ENCODE measurements at places on chromosomes 4 and X.

DNA sequence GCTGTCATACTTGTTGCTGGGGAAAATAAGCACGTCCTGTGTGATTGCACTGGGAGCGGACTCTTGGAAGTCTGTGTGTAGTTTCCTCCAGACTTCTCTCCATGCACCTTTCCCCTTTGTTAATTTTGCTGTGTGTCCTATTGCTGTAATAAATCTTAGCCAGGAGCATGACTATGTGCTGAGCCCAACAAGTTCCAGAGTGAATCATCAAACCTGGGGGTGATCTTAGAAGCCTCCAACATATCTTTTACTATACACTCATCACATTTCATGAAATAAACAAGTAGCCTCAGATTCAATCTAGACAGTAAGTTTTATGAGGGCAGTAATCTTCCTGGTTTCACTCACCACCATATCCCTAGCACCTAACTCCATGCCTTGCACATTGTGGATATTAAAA is 43.3 kb upstream of the FGF13 start:
- no peak for DNase-seq

DNA sequence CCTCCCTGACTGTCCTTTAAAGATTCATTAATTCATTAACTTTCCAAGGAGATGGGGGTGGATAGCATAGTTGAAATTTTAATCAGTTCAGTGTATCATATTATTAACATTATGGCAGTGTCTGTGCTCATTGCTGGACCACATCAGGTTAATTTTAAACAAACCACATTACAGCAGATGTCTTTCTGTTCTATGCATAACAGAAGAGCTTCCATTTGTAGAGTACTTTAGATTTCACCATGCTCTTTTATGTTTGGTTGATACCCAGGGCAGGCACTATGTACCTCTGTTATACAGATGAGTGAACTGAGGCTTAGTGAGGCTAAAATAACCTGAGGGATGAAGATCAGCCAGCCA is 41.1 kb downstream of the AFF2 start:
- DNase-seq, result no peak

- DNase-seq, result no peak
These were observed 148.8 kb downstream of the POLA1 start for GRCh38 chrX:24842486-24842885.

DNA sequence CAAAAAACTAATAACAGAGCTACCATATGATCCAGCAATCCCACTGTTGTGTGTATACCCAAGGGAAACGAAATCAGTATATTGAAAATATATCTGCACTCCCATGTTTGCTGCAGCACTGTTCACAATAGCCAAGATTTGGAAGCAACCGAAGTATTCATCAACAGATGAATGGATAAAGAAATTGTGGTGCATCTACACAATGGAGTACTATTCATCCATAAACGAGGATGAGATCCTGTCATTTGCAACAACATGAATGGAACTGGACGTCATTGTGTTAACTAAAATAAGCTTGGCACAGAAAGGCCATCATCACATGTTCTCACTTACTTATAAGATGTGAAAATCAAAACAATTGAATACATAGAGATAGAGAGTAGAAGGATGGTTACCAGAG is 402.1 kb downstream of the KCTD8 start:
- no peak for DNase-seq

DNA sequence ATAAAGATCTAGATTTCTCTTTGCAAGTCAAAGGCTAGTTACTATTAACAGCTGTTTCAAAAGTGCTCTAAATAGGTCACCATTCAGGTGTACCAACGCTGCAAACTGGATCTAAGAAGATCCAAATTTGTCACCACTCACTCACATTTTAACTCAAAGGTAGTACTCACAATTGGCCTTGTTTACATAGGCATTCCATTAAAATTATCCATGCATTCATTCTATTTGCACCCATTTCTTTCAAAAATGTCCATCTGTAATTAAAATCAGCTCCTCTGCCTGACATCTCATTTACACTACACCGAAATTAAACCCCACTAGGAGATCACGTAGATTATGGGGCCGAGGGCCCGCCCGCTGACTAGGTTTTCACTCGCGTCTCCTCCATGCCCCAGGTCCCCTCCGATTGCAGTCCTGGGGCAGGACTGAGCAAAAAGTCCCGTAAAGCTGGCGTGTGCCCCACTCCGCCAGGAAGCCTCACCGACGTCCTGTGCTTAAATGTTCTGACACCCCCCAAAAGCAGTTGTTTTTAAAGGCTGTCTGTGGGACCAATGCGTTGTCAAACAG is 1.3 kb upstream of the ING2 start:
- DNase-seq, result no peak

DNA sequence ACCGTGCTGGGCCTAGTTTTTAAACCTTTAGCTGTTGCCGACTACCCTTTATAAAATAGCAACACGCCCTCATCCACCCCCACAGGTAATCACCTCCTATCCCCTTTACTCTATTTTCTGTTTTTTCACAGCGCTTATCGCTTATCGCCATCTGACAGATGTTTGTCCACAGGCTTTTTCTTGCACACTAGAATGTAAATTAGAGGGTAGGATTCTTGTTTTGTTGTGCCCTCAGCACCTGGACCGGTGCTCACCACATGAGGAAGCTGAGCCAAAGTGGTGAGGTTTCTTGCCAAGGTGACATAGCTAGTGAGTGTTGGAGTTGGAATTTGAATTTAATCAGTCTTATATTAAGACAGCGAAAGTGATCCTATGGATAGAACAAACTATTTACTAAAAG is 2.9 kb upstream of the RBBP7 start:
- no peak for DNase-seq

DNA sequence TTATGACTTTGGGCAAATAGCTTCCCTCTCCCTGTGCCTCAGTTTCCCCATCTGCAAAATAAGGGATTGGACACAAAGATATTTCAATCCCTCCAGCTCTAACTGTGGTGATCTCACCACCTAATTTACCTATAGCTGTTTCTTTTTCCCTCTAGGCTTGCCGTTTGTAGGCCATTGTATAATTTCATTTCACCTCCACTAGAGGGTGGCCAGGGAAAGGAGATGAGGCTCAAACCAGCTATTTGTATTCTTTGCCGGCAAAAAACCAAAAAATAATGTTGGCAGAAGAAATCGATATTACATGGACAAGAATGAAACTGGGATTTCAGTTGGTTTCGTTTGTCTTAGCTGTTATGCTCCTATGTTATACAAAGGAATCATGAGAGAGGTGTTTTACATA is 36.1 kb upstream of the DOCK11 start:
- peak; percentile 75 for DNase-seq

- no peak for DNase-seq
These were observed 98.3 kb downstream of the BMPR1B start for GRCh38 chr4:94856030-94856429.

DNA sequence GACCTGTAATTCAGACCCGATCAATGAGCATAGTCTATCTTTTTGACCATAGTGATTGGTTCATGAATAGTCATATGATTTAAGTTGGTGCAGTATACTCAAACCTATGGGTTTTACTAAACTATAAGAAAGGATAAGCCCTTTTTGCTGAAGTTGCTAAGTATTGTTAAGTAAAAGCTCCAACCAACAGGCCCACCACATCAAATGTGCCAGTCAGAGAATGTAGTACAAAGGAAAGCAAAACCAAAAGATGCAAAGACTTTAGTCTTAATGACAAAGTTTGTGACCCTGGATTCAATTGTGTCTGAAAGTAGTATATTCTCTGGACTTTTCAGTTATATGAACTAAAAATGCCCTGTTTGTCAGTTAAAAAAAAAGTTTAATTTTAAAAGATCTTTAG is 208.1 kb upstream of the TET2 start:
- no peak for DNase-seq

DNA sequence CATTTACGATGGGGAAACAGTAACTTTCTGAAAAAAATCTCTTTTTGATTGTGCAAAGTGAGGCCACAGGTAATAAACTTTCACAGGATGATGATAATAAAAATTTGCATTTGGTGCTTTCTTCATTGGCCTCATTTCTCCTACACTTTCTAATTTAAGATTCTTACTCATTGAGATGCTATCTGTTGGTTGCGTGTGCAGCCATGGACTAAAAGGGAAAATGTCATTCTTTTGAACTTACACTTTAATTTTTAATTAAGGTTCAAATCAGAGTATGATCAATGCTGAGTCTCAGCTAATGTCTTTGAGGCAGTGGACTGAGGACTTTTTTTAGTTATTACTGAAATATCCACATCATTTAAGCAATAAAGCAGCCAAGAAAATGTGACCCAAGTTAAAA is 87.6 kb downstream of the SEL1L3 start:
- no peak for DNase-seq

GRCh38 chr4:126827669-126828068 is 805.1 kb upstream of the INTU start:
- no peak for DNase-seq

- DNase-seq, result no peak
These were observed 231.2 kb upstream of the F9 start for GRCh38 chrX:139299309-139299708.

GRCh38 chrX:41491267-41492004 is 44.3 kb downstream of the NYX start:
- DNase-seq, result no peak

GRCh38 chr4:128913228-128913627 is 103.7 kb downstream of the JADE1 start:
- DNase-seq, result peak; percentile 27

DNA sequence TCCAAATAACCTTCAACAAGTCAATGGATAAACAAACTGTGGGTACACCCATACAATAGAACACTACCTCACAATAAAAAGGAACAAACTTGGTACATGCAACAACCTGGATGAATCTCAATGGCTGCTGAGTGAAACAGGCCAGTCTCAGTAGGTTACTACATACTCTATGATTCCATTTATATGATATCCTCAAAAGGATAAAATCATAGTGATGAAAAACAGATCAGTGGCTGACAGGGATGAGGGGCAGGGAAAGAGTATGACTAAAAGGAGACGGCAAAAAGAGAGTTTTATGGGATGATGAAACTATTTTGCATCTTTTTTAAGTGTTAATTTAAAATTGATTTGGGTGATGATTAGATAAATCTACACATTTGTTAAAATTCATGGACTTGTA is 15.9 kb downstream of the KLHL8 start:
- DNase-seq, result no peak

DNA sequence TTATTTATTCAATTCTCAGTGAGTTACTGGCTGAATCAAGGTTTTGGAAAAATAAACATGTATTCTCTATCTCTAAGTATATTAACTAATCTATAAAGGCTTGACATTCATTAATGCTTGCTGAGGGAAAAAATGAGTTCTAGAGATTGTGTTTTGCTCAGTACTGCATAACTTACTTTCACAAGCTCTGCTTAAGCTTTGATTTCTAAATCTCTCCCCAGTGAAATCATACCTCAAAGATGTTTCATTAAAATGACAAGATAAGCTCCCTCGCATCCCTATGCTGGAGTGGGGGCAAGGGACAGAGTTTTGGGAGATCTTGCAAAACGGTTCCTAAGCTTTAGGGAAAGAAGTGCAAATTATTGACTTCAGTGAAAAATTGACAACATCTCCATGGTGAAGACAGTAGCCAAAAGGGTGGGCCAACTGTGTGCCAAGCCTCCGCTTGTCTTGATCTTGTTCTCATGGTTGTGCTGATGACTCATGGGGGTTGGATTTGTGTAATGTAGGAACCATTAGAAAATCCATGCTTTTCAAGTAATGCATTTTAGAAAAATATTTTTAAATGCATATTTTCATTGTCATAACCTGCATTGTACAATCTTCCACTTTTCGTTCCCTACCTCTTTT is 521.4 kb downstream of the RPA4 start:
- no peak for DNase-seq

DNA sequence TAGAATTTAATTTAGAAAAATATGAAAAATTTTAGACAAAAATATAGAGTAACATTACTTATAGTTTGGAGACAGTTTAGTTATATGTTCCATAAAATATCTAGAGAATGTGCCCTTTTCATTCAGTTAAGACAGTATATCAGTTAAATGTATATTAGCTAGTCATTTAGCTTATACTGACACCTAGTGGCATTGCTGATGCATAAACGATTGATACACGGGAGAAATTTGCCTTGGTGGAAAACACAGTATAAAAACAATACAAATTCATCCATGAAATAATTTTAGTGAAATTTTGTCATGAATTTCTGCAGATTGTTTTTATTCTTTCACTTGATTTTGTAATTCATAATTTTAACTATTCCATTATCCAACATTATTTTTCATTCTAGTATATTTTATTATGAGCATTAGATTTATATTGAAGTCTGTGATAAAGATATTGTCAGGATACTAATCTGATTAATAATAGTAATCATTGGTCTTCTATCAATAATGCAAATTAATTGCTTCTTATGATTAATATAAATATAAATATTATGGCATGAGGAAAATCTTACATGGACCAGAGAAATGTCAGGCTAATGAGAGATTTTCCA is 219.0 kb downstream of the TLL1 start:
- peak; percentile 70 for DNase-seq

DNA sequence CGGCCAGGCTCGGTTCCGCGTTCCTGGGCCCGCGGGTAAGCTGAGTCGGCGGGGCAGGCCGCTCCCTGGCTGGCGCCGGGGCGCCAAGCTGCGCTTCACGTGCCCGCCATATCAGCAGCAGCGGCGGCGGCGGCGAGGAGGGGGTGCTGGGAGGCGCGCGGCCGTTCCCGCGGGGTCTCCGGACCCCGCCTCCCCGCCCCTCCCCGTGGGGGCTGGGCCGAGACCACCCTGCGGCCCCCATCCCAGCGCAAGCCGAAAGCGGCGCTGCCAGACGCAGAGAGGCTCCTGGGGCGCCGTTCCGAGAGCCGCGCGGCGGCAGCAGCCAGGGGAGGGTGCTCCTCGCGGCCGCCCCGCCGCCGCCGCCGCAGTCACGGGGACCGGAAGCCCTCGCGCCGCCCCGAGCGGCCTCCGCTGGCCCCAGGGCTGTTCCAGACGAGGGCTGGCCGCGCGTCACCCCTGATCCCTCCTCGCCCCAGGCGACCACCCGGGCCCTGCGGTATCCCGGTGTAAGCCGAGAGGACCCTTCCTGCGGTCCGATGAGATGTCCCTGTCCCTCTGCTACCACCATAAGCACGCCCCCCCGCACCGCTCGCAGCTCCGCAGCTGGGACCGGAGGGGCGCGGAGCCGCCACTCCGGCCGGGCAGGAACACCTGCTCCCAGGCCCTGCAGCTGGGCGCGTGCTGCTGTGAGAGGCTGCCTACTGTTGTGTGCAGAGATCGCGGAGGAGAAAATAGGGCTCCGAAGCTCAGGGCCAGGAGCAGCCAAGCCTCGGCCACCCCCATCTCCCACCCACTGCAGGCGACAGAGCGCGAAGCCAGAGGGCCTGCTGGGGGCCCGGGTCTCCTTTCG is 7.5 kb upstream of the BCOR start:
- DNase-seq, result peak; percentile 62

- DNase-seq, result no peak
These were observed 56.9 kb downstream of the USO1 start for GRCh38 chr4:75781305-75781704.

- no peak for DNase-seq
These were observed 206.3 kb downstream of the CBR4 start for GRCh38 chr4:168803732-168804131.

- DNase-seq, result peak; percentile 92
These were observed 726.6 kb downstream of the TRAM1L1 start for GRCh38 chr4:116358633-116359222.
